NCI-H774 (cell line): ENCODE measurements at places on chromosomes 1 and 21.

DNA sequence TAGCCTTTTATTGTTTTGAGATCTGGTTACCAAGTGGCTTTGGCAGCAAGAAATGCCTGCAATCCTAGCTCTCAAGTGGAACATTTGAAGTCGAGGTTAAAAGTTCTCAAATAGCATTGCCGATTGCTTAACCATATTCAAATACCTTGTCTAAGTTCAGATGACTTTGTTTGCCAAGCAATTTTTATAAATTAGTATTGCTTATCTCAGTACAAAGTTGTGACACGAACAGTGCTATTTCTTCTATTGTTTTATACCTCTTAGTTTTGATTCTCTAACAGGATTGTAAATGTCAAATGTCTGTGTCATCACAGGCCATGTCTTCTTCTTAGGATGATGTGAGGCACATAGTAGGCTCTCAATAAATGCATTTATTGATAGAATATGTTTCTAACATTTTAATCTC is 633.3 kb downstream of the PTPRC start:
- DNase-seq: no peak

GRCh38 chr1:33337441-33337840 is 16.5 kb upstream of the A3GALT2 start:
- no peak for DNase-seq

- no peak for DNase-seq
Observed at GRCh38 chr1:227378871-227379554, 60.7 kb upstream of the CDC42BPA start.

DNA sequence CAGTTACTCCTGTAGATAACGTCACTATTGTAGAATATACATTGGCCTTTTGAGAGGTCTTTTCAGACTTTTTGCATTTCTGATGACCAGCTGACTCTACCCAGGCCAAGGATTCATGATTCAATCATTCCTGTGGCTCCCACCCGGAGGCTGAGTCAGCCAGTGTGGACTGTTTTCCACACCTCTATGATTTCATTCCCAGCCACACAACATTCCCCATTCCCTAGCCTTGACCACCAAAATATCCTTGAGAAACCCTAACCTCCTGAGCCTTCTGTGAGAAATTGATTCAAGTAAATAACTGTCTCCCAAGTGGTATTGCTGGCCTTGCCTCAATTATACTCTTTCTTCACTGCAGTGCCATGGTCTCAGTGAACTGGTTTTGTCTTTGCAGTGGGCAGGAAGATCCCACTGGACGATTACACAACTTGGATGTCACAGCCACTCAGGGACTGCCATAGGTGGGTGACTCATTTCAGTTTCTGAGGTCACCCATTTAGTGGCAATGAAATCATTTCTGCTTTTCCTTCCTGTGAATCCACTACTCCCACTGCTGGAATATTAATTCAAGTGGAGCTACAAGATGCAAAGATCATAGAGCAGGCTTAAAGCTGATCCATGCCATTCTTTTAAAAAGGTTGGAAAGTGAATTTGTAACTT is 518.6 kb upstream of the ZP4 start:
- DNase-seq: no peak

GRCh38 chr1:51576923-51577322 is 40.0 kb upstream of the OSBPL9 start:
- DNase-seq: no peak

- no peak for DNase-seq
Observed at GRCh38 chr1:160216301-160216700, 11.1 kb downstream of the PEA15 start.

GRCh38 chr1:161884475-161884874 is 118.4 kb downstream of the ATF6 start:
- DNase-seq: peak; percentile 41

GRCh38 chr1:102252731-102253505 is 256.2 kb upstream of the OLFM3 start:
- DNase-seq: no peak

GRCh38 chr1:101431956-101432510 is 195.2 kb downstream of the S1PR1 start:
- no peak for DNase-seq

- DNase-seq: peak; percentile 79
Observed at GRCh38 chr1:241611063-241611462, 29.1 kb downstream of the CHML start.

- DNase-seq: no peak
Observed at GRCh38 chr1:67489643-67490042, 59.4 kb upstream of the SERBP1 start.

DNA sequence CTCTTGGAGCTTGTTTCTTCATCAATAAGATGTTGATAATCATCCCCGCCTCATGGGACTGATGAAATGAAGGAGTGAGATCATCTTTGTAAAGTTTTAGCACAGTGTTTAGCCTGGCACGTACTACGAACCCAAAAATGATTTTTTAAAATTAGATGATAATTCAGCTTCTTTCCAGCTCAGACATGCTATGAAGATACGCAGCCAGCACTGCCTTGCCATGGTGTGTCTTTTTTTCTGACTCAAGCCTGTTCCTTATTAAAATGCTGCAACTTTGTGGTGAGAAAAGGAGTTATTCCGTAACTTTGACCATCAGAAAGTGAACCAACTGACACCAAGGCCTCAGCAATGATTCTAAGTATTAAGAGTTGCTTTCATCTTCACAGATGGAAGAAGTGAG is 269.0 kb downstream of the LTN1 start:
- no peak for DNase-seq

DNA sequence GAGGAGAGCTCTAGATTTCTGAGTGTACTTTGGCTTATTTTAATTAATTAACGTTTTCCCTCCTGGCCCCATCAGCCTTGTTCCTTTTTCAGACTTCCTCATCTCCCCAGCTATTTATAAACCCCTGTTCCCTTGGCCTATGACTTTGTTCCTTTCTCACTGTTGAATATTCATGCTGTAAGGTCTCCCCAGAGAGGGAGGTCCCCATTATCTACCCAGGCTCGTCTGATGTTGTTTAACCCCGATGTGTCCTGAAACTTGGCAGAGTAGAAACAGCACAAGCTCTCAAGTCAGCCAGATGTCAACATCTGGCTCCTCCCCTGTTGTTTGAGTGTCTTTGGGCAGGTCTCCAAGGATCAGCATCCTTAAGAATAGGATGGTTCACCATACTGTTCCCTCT is 153.6 kb downstream of the HIVEP3 start:
- DNase-seq: no peak

DNA sequence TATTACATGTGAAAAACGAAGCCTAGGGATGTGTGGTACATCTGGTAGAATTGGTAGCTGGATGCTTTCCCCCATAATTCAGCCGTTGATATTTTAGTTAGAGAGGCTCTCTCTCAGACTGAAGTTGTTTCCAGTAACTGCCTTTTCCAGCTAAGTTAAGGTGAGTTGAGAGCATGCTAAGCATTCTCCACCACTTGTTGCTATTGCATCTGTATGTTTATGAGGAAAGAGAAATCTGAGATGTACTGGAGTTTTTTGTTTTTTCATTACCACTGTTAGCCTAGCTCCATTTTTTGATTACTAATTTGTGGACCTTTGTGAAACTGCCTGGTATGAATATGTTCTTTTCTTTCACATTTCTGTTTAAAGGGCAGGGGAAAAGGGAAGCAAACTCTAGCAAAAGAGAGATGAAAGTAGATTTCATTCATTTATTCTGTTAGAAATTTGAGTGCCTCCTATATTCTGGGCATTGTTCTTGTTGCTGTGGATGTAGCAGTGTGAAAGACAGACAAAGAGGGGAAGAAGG is 189.9 kb upstream of the CACYBP start:
- DNase-seq: no peak
